ENCODE measurements at places on chromosomes 6 and 20.
A peak's percentile ranks its signal among the peaks of the same experiment; 100 is the strongest.

DNA sequence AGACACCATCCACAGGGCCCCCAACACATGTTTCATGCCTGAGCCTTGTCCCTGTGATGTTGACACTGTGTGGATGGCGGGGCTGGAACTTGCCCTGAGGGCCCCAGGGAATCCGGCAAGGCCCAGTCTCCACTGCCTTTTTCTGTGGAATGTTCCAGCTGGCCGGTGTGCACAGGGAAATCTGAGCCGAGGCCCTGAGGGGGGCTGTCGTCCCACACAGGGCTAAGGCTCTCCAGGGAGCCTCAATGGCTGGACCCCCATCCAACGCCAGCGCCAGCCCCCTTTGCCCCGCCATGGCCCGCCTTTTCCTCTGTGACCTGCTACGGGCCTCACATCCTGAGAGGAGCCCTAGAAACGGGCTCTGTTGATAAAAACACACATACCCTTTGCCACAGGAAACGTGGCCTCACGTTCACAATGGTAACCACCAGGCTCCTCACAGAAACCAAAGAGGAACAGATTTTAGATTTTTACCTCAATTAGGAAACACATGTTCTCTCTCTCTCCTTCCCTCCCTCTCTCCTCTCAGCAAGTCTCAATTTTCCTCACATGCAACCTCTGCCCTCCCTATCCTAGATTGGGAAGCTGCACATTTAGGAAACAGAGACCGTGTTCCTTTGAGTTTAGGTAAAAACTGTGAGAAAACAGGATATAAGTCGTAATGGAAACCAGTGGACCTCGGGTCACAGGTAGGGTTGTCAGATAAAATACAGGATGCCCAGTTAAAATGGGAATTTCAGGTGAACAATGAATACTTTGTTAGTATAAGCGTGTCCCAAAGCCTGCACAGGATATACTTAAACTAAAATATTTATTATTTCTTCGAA is 13.7 kb upstream of the ZNF831 start:
- DNase-seq = peak; percentile 88

DNA sequence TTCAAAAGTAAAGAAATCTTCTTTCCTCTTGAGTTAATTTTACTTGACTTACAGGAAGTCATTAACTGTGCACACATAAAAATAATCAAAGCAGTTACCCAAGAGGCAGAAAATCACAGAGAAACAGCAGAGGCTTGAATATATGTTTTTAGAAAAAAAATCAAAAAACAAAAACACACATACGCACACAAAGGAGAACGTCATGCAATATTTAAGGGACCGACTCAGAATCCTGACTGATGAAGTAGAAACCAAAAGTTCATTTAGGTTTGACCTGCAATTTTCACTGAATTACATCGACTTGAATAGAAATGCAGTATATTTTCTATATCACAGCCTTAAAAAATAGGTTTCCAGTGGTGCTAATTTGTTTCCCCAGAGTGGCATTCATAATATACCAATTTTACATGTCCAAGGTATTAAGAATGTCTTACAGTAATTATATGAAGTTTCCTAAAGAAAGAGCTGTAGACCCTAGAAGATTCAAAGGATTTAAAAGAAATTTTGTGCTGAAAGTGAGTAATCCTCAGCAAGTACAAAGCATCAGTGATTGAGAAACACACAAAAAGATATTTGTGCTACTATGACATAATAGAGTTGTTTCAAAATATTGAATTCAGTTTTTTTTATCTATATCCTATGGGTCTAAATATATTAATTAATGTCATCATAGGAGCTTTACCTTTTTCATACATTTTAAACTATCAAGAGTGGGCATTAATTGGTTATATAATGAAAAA is 358.5 kb upstream of the RUNX2 start:
- no peak for DNase-seq

GRCh38 chr6:164927288-164928056 is 381.9 kb downstream of the C6orf118 start:
- peak; percentile 32 for DNase-seq

DNA sequence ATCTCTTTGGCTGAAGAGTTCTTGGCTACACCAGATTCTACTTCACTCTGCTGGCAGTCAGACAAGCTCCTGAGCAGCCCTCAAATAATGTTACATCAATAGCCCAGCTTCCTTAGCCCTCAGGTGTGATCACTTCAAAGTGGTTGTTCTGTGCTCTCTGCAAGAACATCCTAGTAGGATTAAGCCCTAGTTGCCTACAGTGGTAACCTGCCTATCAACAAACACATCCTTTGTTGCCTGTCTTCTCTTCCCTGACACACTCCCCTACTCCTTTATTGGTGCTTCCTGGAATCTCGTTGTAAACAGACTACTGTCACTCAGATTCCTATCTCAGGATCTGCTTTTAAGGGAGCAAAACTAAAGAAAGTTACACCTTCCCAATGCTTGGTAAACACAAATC is 45.1 kb upstream of the TASP1 start:
- DNase-seq = no peak

DNA sequence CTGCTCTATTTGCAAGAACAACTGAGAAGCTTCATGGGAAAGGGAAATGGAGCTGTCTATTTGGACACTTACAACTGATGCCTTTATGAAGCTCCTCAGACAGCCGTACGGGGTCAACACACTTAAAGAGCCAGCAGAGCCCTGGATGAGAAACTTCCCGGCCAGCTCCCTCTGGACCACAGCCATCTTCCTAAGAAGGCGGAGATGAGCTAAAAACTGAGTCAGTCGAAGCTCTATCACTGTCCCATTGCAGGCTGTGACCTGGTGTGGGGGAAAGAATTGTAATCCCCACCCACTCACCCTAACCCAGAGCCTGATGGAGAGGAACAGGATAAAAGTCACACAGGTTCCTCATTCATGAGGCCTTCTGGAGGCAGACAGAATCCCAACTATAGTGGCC is 360.4 kb upstream of the JARID2 start:
- DNase-seq = no peak

DNA sequence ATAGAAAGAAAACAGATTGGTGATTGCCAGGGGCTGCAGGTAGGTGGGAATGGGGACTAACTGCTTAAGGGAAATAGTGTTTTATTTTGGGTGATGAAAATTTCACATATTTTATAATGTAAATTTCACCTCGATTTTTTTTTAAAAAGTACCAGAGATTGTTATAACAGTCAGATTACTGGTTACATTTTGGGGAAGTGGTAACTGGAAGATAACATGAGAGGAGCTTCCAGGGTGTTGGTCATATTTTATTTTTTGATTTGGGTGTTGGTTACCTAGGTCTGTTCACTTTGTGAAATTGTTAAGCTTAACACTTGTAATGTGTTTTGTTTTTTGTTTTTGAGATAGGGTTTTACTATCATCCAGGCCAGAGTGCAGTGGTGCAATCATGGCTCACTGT is 17.2 kb upstream of the CRIP3 start:
- no peak for DNase-seq

DNA sequence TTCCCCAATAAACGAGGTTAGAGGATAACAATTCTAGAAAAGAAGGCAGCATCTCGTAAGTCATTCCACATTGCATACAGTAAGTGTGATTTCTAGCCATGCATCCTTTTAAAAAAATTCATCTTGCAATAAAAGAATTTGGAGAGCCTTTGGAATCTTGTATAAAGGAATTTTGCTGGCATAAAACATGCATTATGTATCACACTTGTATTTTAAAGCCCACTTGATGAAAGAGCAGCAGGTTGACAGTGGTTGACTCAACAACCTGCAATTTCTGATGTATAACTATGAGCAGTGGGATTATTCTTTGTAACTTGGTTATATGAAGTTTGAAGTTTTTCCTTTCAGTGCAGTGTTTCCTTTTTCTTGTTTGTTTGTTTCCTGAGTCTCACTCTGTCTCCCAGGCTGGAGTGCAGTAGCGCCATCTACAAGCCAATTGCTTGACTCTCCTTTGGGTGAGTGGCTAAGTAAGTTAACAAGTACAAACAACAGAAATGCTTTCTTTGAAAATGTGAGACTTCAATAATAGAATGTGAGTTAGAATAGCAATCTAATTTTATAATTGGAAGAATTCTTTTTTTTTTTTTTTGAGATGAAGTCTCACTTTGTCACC is 39.9 kb downstream of the JARID2 start:
- no peak for DNase-seq

- no peak for DNase-seq
Observed at GRCh38 chr6:140062043-140063020, 687.9 kb upstream of the CITED2 start.

DNA sequence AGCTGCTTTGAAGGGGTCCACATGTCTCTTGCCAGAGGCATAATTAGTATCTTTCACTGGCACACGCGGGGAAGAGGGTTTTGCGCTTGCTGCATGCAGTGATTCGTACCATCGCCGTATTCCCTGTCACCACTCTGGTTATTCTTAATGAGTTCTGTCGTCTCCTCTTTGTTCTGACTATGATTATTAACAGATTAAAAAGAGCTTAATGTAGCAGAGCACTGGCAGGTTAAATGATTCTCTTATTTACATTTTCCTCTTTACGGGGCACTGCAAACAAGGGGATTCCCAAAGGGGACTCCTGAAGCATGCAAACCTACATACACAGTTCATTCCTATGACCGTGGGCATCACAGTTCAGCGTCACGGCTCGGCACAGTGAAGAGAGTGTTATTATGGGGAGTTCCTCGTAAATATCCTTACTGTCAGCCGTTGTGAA is 204.8 kb downstream of the DTNBP1 start:
- DNase-seq = no peak

DNA sequence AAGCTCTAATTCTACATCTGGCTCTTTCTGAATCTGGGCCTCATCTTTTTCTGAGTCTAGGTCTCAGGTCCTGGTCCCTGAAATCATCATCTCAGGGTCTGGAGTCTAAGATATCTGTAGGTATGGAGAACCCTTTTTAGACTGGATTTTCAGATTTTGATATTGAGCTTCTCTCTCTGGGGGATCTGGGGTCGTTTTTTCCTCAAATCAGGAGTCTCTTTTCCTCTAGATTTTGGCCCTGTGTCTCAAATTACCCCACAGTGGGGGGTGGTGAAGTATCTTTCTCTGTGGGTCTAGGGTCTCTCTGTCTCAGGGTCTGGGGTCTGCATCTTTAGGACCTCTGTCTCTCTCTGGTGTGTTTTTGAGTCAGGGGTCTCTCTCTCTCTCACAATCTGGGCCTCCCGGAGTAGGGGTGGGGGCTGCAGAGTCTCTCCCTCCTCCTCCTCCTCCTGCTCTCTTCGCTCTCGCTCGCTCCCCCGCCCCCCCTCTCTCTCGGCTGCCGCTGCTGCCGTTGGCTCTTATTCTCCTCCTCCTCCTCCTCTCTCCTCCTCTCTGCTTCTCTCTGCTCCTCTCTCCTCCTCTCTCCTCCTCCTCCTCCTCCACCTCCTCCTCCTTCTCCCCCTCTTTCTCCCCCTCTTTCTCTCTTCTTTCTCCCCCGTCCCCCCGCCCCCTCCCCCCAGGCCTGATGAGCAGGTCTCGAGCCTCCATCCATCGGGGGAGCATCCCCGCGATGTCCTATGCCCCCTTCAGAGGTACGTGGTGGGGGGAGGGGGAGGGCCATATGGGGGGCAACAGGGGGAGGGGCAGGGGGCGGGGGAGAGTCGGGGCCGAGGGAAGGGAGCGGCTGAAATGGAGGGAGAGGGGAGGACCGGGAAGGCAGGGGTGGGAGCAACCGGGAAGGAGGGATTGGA is at the start of gene SYNGAP1:
Gene SYNGAP1 (plus strand): TSS at position 486 of the 911 bp plus-strand sequence. CDS start 200 bp downstream, at position 686.
- DNase-seq = peak; percentile 20

DNA sequence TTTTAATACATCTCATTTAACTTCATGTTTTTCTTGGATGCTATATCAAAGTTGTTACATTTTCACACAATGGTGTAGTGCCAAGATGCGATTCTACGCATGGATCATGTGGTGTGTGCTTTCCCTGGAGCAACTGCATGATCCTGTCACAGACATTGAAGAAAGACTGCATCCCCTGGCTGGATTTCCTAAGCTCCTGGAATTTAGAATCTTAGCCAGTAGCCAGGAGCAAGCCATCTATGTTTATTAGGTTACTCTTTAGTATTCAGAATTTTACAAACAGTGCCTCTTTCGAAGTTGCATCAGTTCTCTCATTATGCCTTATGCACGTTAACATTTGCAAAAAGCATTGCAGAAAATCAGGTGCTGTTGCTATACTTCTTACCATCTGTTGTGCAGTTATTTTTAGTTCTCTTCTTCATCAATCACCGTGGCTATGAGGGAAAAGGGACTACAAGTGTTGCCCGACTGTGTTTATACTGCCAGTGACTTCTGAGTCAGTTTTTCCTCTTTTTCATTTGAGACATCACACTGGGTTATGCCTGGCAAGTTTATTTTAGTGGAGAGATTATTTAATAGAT is 584.2 kb downstream of the BCKDHB start:
- DNase-seq = no peak

DNA sequence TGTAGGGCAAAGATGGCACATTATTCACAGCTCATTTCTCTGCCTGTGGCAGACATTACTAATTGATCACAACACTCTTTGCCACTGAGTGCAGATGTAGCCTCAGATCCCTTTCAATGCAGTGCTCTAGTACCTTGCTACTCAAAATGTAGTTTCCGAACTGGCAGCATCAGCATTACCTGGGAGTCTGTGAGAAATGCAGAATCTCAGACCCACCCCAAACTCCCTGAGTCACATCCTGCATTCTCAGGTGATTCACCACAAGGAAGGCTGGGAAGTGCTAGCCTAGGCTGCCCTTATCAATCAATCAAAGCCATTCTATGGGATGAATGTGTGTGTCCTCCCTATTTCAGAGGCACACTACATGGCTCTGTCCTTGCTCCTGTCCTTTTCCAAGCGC is 58.5 kb downstream of the PCNA start:
- no peak for DNase-seq

- DNase-seq = no peak
Observed at GRCh38 chr20:4775322-4776078, 53.8 kb downstream of the PRND start.

- no peak for DNase-seq
Observed at GRCh38 chr6:43780293-43780692, 10.3 kb downstream of the VEGFA start.

GRCh38 chr20:41131594-41132387 is 5.6 kb upstream of the PLCG1 start:
- no peak for DNase-seq

DNA sequence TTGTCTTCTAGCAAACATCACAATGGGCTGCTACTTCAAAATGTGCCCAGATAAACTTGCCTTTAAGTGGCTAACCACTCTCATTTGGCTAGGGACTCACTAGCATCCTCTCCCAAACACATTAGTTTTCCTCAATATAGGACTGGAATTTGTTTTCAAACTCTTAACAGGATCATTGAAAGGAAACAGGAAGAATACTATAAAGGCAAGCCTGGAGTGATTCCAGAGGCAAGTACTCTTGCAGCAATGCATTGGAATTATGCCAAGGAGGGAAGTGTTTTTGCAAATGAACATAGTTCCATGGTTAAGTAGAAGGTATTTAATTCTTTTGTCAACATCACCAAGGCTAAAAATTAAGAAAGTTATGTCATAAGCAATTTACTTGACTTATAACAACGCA is 12.2 kb downstream of the EPHA7 start:
- no peak for DNase-seq

DNA sequence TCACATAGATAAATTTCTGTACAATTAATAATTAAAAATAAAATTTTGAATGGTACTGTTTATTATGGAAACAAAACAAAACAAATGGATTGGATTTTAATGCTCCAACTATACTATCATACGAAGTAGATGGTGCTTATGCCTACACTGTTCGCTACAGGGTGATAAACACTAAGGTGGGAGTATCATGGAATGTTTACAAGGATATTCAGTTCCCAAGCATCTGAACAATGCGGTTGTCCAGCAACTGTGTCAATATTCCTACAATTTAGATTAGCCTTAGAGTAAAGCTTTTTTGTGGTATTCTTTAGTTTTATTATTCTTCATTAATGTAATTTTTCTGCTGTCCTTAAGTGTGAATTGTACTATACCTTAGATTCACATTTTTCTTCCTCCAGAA is 105.1 kb downstream of the MMS22L start:
- no peak for DNase-seq

- no peak for DNase-seq
Observed at GRCh38 chr20:50017576-50018248, 34.9 kb downstream of the SNAI1 start.

All from CD4-positive, alpha-beta T cell treated with Interleukin-15 for 4 hours (primary cell).